ENCODE measurements at places on chromosomes 6 and 20. TPM values are rescaled to one million over a fixed set of nuclear protein-coding genes. Genes with fewer than 3 reads are reported as not detected.

DNA sequence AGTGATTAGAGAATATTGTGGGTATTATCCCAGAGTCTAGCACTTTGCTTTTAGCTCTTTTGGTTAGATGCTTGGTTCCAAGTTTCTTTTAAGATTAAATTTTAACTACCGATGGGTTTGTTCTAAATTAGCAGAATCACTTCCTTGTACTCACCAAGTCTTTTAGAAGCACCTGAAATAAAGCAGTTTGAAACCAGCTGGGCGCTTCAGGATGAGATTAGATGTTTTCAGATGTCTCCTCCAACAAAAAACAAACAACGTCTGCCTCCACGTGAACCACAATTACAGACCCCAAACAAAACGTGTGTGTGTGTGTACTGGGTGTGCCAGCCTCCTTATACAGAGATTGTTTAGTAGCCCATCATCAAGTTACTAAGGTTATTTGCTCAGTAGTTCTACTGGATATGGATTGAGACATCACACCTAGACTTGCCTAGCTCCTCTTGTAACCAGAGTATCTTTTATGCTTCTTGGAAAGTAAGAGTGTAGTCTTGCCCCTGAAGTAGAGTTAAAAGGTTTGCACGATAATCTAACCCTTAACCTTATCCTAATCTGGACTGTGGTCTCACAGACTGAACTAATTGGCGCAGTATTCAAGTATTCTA lies 2.3 kb downstream of the DSTN start:
- no peak for DNase-seq

- no peak for DNase-seq
Measured at GRCh38 chr20:5977223-5977622, 26.8 kb downstream of the MCM8 start.

GRCh38 chr6:19434065-19434464 lies 403.1 kb upstream of the ID4 start:
- DNase-seq = no peak

- peak; percentile 45 for DNase-seq
Measured at GRCh38 chr6:21348504-21349195, 244.9 kb upstream of the SOX4 start.

DNA sequence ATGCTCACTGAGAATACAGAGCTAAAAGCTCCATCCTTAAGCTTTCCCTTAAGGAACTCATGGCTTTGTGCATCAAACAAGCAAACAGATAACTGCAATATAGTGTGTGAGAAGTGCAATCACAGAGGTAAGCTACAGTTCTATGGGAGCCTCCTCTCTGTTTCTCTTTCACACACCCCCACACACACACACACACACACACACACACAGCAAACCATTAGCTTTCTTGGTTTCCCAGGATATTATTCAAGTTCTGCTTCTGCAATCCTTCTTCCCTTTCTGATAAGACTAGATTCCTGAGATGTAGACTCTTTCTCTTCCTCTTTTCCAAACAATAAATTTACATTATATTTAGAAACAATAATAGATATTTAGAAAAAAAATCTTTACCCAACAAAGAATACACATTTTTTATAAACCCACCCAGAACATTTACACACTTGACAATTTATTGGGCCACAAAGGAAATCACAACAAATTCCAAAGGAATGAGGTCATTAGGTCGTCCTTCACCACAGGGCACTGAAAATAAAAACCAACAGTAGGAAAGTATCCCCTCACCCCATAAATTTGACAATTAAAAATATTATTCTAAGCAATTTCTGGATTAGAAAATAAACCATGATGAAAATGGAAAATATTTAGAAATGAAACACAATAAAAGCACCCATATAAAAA lies 9.3 kb upstream of the GFOD1 start:
- no peak for DNase-seq

- peak; percentile 48 for DNase-seq
Measured at GRCh38 chr6:43509142-43509983, 783 bp downstream of the LRRC73 start.

- no peak for DNase-seq
Measured at GRCh38 chr6:79546186-79546585, 9.0 kb upstream of the LCA5 start.

GRCh38 chr20:50592282-50593004 lies 82.3 kb downstream of the PTPN1 start:
- DNase-seq = no peak

DNA sequence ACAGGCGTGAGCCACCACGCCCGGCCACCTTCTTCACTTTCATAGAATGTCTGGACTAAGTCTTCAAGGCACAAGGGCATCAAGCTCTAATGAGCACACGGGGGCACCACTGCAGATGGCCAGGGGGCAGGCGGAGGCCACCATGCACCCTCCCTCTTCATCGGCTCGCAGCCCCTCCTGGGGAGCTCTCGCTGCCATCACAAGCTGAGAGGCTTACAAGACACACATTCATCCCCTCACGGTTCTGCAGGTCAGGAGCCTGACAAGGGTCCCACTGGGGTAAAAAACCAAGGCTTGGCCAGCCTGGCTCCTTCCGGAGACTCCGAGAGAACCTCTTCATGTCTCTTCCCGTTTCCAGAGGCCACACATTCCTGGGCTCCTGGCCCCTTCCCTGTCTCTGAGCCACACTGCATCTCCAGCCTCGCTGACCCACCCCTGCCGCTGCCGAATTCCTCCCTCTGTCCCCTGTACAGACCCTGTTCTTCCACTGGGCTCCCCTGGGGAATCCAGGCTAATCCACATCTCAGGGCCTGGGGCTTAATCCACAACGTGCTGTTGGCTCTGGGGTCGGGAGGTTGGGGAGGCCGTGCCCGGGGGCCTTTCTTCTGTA lies 19.8 kb downstream of the DLL1 start:
- no peak for DNase-seq

The GGTLC1 gene
- not detected for total RNA-seq

The DEF6 gene
- 5.7 TPM for total RNA-seq

The KCNK5 gene
- total RNA-seq = 57.4 TPM

The DLK2 gene
- 0.16 TPM for total RNA-seq

The SIRPG gene
- not detected for total RNA-seq

The CEP85L gene
- 13.4 TPM for total RNA-seq
